ENCODE measurements at places on chromosomes 4 and X.

DNA sequence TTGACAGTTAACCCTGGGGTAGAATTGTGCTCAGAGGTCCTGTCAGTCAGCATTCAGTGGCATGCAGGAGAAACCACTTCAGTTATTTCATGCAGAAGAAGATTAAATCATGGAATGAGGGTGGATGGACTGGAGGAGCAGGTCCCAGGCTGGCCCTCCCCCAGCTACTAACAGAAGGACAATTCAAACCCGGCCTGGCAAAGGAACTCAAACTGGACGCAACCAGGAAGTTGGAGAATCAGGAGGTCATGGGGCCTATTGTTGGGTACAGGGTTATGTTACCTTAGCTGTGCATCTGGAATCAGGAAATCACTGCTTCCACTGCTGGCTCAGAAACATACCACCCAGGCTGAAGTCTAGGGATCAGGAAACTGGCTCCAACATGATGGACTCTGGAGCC lies 121.4 kb downstream of the GPAT3 start:
- DNase-seq: no peak

GRCh38 chrX:150602743-150603142 lies 34.3 kb downstream of the MTM1 start:
- no peak for DNase-seq

DNA sequence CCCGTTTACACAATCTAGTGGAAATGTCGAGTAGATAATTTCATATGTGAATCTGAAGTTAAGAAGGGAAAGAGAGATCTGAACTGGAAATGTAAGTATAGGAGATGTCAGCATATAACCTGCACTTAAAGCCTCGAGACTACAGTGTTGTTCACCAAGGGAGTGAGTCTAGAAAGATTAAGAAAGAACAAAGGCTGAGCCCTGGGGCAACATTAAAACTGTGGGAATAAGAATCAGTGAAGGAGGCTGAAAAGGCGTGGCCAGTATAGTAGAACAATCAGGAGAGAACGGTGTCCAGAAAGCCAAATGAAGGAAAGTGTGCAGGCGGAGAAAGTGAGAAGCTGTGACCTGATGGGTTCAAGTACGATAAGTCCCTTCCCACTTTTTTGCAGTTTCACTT lies 118.8 kb upstream of the TENM3 start:
- no peak for DNase-seq

GRCh38 chr4:120671538-120671937 lies 251.0 kb downstream of the PRDM5 start:
- no peak for DNase-seq

DNA sequence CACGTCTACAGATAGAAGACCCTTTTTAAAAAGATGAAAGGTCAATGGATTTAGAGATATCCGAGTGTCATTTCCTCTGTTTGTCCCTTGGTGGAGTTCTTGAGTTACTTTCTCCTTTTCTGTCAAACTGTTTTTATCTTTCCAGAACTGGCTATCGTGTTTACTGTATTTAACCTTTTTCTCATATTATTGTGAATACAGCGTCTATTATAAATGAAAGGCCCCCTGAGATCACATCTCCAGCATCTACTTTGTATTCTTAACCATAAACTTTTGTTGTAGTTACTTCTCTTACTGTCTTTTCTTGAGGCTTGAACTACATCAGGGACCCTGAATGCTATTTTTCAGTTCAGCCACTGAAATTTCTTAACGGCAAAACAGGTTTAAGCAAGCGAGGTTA lies 4.0 kb upstream of the PCDH7 start:
- DNase-seq: no peak

GRCh38 chrX:88865634-88866033 lies 118.6 kb downstream of the CPXCR1 start:
- no peak for DNase-seq

DNA sequence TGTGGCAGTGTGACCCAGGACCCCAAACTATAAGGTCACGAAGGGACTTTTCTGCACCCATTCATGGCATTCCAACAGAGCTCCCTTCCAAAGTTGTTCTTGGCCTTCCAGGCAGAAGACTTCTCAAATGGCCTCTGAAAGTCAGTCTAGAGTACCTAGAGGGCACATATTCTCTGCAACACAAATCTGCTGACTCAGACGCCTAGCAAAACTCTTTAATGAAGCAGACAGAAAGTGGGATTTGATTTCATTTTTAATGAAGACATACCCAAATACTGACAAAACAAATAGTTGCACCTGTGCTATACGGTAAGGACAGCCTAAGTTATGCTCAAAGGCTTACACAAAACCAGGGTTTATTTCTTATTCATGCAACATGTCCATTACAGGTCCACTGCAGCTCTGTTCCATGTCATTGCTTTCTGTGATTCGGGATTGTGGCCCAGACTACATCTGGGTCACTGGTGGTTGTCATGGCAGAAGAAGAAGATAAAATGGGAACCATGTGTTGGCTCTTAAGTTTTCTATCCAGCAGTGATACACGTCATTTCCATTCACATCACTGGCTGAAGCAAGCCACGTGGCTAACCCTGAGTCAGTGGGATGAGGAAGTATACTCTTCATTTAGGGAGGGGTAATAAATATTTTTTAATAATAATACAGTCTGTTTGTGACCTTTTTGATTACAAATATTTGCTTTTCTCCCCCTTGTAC lies 57.7 kb downstream of the NAT8L start:
- no peak for DNase-seq

GRCh38 chr4:23890369-23891063 lies 669 bp upstream of the PPARGC1A start:
- no peak for DNase-seq

GRCh38 chr4:6873291-6873690 lies 36.3 kb upstream of the TBC1D14 start:
- DNase-seq: no peak

DNA sequence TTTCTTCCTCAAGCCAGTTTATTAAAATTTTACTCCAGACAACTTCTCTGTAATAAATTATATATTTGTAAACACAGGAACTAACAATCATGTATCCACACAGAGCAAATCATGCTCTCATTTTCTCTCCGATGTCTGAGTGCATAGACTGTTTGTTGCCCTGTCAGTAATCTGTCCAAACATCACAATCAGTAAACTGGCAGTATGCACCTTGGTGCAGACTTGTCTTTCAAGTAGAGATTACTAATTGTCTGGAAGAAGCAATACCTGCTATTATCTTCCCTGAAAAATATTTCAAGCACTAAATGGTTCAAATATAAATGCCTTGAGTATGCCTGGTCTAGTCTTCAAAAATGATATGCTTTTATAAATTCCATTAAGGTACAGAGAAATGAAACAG lies 1260.9 kb downstream of the C4orf33 start:
- DNase-seq: no peak

DNA sequence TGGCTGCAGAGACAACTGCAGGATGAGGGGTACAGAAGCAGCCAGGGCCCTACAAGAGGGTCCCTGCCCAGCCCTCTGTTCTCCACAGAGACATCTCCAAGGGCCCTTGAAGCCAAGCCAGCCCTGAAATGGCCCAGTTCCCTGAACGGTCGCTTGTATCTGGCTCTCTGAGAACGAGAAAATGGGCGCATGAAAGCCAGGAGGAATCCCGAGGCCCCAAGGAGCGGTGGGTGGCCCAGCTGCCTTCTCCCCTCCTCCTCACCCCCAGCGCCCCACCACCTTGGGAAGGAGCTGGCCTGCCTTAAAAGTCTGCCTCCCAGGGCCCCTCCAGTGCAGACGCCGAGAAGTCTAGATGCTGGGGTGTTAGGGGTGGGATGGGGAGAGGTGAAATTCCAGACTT lies 5.7 kb downstream of the ZNF185 start:
- DNase-seq: no peak

GRCh38 chrX:117996918-117997480 lies 119.6 kb downstream of the KLHL13 start:
- DNase-seq: no peak

GRCh38 chr4:69858690-69859089 lies 1.3 kb downstream of the SULT1E1 start:
- DNase-seq: peak; percentile 77

DNA sequence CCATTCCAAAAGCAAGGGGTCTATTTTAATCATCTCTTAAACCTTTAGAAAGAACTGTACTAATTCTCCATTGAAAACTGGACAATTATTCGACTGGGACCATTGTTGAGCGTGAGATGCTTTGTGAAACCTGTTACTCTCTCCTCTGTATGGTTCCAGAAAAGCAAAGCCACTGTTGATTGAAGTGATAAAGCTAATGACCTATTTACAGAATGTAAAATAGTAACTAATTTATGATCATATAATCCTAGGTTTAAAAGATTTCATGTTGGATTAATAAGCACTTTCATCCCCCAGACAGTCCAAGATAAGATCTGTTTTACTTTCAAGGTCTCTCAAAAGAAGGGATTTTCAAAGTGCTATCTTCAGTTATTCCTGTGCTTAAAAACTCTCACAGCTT lies 614.5 kb downstream of the TMA16 start:
- no peak for DNase-seq

DNA sequence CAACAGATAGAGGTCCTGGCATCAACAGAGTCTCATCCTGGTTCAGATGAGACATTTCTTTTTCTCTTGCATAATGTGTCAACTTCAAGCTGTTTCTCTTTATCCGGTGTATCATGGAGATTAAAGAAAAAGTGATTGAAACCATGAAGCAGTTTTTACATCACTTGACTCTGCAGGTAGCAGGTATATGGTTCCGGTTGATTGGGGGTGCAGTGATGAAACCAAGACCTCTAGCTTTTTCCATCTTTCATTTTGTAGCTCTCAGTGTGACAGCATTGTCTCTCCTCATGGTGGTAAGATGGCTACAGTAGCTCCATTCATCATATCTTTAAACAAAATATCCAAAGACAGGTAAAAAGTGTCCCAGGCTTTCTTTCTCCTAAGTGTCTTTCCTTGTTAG lies 2.4 kb upstream of the HOPX start:
- no peak for DNase-seq

- DNase-seq: no peak
Observed at GRCh38 chr4:19729886-19730651, 521.6 kb upstream of the SLIT2 start.

GRCh38 chr4:75004755-75005668 lies 72.1 kb downstream of the PARM1 start:
- DNase-seq: no peak

GRCh38 chr4:25927361-25928195 lies 13.6 kb downstream of the SMIM20 start:
- DNase-seq: peak; percentile 14

DNA sequence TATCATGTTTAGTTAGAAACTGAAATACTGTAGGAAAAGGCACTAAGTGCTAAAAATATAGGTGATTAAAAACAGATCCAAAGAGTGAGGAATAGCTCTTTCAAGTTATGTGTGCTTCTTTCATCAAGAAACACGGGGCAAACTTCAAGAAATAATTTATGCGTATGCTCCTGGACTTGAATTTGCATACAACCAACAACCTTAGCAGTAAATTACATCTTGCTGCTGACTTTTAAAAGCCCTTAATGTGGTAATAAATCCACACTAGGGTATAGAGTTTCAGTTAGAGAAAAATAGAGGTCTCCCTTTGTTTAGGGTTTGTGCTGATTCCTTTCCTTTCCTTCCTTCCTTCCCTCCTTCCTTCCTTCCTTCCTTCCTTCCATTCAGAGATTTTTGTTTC lies 94.5 kb upstream of the GC start:
- DNase-seq: no peak

GRCh38 chr4:117692538-117692937 lies 341.7 kb upstream of the NDST3 start:
- no peak for DNase-seq

GRCh38 chr4:72031868-72032608 lies at the start of gene NPFFR2:
Gene NPFFR2 (plus strand): TSS chr4:72032000. CDS start chr4:72128592, 96,592 bp downstream.
- no peak for DNase-seq

DNA sequence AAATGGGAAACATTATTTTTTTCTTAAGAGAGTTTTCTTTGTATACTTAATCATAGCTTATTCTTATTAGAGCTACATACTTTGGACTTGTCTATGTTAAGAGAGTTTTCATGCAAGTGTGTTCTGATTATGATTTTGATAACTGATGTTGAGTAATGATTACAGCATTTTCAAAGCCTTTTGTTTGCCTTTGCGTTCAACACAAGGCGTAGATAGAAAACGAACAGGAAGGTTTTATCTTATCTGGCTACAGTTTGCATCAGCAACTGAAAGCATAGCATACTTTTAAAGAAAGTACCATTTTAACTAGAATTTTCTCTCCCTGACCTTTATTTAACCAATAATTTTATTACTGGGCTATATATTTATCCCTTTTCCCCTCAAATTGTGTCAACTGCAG lies 51.6 kb upstream of the PDLIM5 start:
- no peak for DNase-seq

DNA sequence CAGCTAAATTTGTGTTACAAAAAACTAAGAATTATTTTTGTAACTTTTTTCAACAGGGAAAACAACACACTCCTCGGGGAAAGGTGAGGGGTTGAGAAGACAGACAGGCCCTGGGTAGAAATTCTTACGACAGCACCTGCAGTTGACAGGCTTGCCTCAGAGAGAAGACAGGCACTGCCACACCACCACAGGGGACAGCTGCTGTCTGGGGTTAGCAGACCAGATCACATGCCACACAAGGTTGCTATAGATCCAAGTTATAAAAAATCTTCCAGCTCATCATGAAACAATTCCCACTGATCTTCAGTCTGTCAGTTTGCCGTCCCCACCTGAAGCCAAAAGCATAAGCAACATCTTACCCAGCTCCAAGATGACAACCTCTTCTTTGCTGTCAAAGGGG lies 143.2 kb upstream of the ZCCHC13 start:
- no peak for DNase-seq

- no peak for DNase-seq
Observed at GRCh38 chrX:115562480-115562847, 1.5 kb downstream of the PLS3 start.

DNA sequence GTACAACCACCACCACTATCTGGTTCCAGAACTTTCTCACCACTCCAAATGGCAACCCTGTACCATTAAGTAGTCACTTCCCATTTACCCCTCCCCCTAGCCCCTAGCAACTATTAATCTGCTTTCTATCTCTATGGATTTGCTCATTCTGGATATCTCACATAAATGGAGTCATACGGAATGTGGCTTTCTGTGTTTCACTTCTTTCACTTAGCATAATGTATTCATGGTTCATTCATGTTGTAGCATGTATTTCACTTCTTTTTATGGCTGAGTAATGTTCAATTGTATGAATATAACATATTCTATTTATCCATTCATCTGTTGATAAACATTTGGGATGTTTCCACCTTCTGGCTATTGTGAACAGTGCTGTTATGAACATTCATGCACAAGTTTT lies 104.7 kb downstream of the AMMECR1 start:
- DNase-seq: no peak

DNA sequence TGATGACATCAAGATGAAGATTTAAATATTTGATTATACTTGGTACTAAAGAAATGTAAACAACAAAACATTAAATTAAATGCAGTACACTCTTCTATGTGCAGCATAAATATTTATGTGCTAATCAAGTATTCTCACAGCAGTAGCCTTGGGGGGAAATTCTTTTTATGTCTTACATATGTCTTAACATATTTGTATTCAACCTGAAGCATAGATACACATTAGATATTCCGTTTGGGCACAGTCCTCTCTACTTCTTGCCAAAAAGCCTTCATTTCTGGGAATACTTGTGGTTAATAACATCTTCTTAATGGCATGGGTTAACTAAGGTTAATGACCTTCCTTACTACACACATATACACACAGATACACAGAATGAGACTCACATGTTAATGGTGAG lies 19.8 kb downstream of the TMPRSS11F start:
- DNase-seq: no peak

GRCh38 chr4:152189451-152190179 lies 346.3 kb downstream of the FBXW7 start:
- no peak for DNase-seq

Data from NCI-H1105 (cell line).